ENCODE measurements at places on chromosomes 4 and X.

GRCh38 chr4:1938027-1938426 lies 66.8 kb downstream of the NSD2 start:
- no peak for DNase-seq

GRCh38 chr4:98937986-98938720 lies 9.2 kb upstream of the EIF4E start:
- no peak for DNase-seq

DNA sequence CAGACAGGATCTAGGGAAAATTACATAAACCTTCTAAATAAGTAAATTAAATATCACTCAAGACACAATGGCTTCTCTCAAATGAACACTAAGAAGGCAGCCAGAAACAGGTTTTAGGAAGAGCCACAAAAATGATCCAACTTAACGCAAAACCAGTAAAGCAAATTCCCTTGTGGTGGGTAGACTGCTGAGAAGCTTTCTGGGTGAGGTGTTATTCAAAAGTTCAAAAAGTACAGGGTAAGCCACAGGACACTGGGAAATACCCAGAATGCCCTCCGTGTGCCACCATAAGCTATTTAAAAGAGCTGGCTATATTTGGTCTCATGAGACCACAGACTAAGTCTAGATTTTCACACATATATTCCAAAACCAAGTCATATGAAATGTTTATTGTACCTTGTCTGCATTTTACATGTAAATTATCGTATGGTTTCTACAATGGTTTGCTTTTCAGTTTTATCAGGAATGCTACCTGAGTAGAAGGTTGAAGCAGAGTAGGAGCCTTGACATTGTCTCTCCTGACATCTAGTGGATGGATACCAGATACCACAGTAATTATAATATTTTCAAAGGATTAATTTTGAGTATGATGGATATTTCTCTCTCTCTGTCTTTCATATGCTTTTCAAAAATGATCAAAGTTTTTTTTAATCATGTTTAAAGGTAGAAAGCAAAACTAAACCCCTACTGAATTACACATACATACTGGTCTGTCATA lies 109.3 kb upstream of the KLHL13 start:
- peak; percentile 15 for DNase-seq

DNA sequence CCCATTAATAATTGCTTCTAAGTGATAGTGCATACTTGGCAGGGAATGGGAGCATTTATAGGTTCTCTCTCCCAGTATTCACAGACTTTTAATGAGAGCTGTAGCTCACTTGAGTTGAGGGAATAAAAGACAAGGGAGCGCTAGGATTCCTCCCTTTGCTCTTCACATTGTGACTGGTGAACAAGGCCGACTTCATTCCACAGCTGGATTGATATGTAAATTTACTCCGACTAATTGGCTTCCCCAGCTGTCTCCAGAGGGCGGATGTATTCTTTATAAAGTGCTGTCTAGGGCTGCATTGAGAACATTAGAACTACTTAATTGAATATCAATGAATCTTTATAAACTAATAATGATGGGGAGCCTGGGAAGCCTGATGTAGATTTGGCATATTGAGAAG lies 63.4 kb downstream of the GPR50 start:
- no peak for DNase-seq

DNA sequence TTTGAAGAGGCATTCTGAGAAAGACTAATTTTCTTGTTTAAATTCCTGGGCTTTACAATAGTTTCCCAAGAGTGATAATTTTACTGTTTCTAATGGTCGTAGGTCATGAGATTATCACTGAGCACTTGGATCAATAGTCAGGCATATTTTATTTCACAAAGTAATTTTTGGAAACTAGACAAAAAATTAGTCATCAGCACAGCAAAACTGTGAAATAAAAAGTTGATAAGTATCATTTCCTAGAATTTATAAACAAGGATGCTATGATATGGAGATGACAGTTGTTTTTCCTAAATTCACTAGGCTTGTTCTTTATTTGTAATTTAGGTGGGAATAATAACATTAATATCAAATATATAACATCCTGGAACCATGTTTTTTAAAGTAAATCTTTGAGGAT lies 33.0 kb downstream of the SULT1B1 start:
- DNase-seq = no peak

GRCh38 chr4:176839656-176840055 lies 46.9 kb upstream of the VEGFC start:
- no peak for DNase-seq

DNA sequence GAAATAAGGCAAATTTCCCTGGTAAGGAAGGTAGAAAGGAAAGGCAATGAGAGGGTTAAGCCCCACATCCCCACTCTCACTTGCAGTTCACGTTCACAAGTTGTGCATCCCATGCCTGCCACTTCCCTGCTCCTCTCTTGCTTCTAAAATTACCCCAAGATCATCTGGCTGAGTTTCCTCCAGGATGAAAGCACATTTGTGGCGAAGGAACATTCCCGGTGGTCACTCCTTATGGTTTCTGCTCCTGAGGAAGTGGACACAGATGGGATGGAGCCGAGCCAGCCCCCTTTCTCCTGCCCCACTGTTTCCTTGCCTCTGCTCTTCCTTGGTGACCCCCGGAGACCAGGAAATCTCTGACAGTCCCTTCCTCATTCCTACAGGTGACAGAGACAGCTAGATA lies 37.5 kb downstream of the SPINK2 start:
- no peak for DNase-seq

- DNase-seq = no peak
Measured at GRCh38 chr4:48175328-48175727, 41.3 kb upstream of the TXK start.

GRCh38 chrX:47927212-47927611 lies 76.6 kb downstream of the ZNF182 start:
- no peak for DNase-seq

DNA sequence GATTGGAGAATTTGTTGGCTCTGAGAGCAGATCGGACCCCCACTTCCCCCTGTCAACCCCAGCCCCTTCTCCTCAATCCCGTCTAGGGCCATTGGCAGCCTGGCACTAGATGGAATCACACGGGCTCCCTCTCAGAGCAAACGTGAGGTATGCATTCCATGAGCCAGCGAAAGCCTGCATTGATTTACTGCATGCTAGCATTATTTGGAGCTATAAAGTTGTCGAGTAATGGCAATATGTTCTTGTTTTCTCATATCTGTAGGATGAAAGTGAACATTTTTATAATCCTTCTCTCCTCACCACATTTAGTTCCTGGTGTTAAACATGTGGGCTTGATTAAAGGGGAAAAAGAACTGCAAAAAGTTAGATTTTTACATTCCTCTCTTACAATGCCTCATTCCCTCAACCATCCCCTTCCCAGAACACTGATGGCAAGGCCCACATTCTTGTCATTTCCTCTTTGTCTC lies 159.2 kb downstream of the SPRY1 start:
- DNase-seq = no peak

DNA sequence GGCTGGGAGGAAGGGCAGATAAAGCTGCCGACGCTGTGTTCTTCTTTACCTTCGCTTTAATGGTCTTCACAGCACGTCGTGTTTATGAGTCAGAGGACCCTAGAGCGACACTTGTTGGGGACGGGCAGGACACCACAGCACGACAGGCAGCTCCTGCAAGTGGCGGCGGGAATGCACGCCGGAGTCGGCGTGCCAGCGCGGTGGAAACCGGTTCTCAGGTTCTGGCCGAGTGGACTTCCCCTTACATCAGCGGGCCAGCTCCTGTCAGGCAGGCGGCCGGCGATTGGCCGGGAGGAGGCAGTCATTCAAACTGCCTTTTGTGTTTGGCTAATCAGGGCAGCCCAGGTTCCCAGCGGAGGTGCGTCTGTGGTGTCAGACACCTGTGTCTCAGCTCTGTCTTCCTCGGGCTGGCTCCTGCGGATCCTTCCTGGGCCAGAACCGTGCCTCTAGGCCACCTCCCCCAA lies 150.9 kb downstream of the SHROOM3 start:
- DNase-seq = peak; percentile 73
